Brain pericyte (primary cell): ENCODE measurements at places on chromosomes 2 and 18.

GRCh38 chr2:190180313-190181122 lies 118.0 kb upstream of the MSTN start:
- no peak for DNase-seq

- DNase-seq = no peak
These were observed 17.4 kb downstream of the CNRIP1 start for GRCh38 chr2:68302281-68302875.

DNA sequence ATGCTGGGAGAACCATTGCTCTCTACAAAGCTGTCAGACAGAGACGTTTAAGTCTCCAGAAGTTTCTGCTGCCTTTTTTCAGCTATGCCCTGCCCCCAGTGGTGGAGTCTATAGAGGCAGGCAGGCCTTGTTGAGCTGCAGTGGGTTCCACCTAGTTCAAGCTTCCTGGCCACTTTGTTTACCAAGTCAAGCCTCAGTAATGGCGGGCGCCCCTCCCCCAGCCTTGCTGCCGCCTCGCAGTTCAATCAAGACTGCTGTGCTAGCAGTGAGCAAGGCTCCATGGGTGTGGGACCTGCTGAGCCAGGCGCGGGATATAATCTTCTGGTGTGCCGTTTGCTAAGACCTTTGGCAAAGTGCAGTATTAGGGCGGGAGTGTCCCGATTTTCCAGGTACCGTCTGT lies 52.7 kb upstream of the SCYGR2 start:
- DNase-seq = no peak

DNA sequence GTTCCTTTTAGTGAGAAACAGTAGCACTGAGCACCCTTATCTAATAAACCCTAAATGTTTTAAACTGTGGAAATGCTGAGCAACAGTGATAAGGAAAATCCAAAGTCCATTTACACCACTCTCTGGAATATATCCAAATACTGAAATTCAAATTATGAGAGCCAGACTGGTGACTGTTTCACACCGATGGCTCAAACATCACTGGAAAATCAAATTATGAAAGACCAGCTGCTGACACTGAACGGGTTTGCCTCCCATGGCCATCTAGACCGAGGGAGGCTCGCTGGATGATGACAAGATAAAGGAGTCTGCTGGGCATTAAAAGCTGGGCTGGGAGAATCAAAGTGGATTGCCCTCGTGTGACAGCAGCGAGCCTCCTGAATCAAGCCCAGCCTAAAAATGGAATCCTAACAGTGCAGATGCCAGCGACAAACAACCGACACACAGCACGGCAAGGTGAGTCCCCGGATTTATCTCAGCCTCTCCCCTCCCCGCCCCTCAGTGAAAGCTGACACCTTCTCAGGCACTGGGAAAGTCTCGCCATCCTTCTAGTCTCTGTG lies 30.3 kb downstream of the SERPINE2 start:
- DNase-seq = no peak

DNA sequence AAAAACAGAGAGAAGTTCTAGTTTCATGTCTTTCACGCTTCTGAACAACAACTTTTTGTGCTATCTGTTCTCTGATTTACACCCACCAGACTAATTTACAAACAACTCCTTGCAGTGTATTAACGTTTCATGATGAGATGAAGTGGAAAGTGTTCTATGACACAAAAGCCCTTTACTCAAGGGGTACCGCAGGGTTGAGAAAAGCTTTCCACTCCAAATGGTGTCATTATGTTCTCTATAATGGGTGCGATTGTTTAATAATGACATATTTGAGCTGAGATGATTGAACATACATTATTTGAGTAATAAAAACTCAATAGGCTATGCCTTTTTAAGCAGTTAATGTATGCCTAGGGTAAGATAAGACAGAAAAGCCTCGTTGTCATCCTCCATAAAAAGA lies 76.3 kb downstream of the ACTR3 start:
- DNase-seq = no peak

GRCh38 chr2:127669056-127669455 lies 6.3 kb downstream of the LIMS2 start:
- no peak for DNase-seq

DNA sequence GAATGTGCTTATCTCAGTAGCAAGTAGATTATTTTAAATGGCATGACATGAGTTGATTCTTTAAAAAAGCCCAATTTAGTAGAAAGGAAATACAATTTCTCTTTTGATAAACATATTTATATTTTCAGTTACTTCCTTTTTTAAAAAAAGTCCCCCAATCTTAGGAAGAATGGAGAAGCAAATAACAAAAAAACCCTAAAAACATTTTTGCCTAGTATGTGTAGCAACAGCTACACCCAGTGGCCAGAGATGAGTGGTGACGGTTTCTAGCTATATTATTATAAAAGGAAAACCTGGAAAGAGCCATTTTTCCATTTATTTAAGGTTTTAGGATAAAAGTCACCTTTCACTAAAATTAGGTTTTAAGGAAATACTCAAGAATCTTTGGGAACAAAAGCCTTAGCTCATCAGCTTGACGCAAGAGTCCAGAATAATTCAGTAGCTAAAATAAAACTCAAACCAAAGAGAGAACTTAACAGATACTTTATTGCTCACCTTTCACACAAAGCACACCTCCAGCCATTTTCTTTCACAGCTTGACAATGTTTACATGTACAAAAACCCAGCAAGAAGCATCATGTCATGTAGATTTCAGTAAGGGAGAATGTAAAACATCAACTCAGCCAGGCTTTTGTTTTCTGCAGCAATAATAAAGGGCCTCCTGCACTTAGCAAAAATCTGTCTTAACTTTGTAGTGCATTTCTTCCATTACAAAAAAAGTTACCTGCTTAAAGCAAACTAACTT lies 15.7 kb downstream of the FAM98A start:
- no peak for DNase-seq

GRCh38 chr2:96495982-96496629 lies 9.1 kb downstream of the NEURL3 start:
- no peak for DNase-seq

DNA sequence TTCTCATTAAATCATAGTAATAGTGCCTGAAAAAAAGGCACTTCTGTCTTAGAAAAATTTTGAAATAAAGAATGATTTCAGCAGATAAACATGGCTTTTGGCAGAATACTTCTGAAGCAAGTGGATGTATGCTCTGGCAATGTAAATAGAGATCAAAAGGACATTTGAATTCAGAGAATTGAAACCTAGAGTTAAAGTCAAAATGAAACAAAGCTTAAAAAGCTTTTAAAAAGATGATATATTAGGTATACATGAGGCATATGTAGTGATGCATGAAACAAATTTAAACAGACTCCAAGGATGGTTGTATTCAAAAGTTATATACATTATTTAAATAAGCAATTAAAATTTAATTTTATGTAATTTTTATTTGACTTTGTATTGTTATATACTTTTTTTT lies 1344.5 kb upstream of the TMEFF2 start:
- DNase-seq = no peak

GRCh38 chr2:46230115-46230571 lies 67.1 kb upstream of the EPAS1 start:
- no peak for DNase-seq

DNA sequence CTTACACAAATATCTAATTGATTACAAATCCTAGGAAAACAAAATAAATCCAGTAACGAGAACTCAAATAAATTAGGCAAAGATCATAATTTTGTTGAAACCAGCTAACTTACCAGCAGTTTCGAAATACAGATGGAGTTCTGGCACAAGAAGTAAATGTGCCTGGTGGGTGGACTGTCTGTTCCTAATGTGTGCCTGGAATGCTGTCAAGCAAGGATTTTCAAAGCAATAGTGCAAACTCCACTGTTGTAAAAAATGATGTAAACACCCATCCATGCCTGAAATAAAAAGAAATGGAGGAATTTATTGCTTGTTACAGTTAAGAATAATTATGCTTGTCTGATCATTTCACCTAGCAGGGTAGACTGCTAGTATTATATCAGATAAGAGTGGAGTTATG lies 423.9 kb upstream of the MAP2 start:
- no peak for DNase-seq

GRCh38 chr2:79191816-79192215 lies 32.3 kb upstream of the REG3A start:
- no peak for DNase-seq

DNA sequence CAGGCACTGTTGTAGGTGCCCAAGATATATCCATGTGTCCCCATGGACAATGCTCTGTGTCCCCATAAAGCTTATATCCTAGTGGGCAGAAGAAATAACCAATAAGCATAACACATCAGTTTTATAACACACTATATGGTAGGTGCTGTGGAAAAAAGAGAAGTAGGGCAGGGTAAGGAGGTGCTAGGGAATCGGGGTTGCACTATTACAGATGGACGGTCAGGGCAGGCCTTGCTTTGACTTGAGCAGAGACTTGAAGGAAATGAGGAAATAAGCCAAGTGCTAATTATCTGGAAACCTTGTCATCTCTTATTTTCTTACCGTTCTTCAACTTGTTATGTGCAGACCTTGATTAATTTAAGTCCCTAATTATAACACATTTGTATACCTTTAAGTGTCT lies 82.0 kb downstream of the PHLPP1 start:
- no peak for DNase-seq

DNA sequence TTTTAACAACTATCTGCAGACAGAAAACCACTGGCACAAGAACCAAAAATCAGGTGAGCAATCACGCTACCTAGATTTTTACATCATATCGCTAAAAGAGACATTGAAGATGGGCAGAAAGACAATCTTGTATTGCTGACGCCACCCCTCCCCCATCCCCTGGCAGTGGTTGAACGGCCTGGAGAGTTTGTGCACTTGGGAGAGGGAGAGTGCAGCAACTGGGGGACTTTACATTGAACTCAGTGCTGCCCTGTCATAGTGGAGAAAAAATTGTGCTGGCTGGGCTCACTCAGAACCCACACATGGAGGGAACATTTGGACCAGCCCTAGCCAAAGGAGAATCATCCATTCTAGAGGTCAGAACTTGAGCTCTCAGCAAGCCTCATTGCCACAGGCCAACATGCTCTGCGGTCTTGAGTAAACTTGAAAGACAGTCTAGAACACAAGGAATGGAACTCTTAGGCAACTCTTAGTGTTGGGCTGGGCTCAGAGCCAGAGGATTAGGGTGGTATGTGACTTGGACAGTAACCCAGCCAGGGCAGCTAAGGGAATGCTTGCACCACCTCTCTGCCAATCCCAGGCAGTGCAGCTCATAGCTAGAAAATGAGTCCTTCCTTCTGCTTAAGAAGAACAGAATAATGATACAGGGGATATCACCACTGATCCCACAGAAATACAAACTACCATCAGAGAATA lies 220.0 kb upstream of the CYP26B1 start:
- no peak for DNase-seq

- no peak for DNase-seq
These were observed 641.1 kb downstream of the TMEM182 start for GRCh38 chr2:103402944-103403343.

DNA sequence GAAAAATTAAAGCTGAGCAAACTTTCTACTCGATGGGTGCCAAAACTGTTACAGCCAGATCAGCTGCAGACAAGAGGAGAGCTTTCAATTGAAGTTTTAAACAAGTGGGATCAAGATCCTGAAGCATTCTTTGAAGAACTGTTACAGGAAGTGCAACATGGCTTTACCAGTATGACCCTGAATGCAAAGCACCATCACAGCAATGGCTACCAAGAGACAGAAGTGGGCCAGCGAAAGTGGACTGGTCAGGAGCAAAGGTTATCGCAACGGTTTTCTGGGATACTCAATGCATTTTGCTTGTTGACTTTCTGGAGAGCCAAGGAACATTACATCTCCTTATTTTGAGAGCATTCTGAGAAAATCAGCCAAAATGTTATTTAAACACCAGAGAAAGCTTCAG lies 9.1 kb upstream of the SERPINB5 start:
- DNase-seq = no peak

DNA sequence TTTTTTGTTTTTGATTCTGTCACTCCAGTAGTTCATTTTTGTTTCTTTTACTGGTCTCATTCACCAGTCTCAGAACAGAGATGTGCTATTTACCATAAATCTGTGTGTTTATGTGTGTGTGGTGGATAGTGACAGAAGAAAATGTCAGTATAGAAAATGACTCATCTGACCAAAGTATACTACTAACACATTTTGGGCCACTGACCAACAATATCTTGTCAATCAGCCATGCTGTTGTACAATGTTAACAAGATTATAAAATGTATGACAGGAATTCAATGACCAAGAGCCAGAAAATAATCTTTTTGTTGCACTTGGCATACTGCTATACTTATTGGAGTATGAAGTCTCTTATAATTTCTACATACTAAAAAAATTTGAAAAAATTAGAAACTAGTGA lies 1081.4 kb upstream of the NRXN1 start:
- DNase-seq = no peak

- no peak for DNase-seq
These were observed 135.4 kb downstream of the PHLPP1 start for GRCh38 chr18:62850619-62851306.

DNA sequence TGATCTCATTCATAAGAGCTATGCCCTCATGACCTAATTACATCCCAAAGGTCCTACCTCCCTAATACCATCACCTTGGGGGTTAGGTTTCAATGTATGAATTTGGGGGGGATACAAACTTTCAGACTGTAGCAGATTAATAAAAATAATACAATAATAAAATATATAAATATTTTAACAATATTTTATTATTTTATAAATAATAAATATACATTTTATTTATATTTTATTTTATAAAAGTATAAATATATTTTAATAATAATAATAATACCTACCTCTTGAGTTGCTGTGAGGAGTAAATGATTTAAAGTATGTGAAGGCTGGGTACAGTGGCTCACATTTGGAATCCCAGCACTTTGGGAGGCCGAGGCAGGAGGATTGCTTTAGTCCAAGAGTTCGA lies 8.1 kb upstream of the SLC16A14 start:
- no peak for DNase-seq

DNA sequence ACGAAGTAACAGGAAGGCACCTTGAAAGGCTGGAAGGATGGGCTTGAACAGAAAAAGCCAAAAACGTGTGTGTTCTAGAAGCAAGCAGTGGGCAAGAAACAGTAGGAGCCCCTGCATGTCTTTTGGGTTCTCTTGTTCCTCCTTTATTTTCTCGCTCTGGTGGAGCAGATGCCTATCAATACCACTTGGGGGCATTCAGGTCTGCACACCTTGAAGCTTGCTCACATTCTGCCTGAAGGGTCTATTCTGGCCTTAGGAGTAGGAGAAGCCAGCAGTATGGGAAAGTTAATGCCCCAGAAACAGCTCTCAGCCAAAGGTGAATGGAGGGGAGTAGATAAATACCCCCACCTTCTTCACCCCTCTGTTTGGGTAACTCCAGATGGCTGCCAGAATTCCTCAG lies 204.5 kb downstream of the TXNL1 start:
- DNase-seq = no peak

- no peak for DNase-seq
These were observed 4.4 kb upstream of the SPRED2 start for GRCh38 chr2:65436824-65437221.

DNA sequence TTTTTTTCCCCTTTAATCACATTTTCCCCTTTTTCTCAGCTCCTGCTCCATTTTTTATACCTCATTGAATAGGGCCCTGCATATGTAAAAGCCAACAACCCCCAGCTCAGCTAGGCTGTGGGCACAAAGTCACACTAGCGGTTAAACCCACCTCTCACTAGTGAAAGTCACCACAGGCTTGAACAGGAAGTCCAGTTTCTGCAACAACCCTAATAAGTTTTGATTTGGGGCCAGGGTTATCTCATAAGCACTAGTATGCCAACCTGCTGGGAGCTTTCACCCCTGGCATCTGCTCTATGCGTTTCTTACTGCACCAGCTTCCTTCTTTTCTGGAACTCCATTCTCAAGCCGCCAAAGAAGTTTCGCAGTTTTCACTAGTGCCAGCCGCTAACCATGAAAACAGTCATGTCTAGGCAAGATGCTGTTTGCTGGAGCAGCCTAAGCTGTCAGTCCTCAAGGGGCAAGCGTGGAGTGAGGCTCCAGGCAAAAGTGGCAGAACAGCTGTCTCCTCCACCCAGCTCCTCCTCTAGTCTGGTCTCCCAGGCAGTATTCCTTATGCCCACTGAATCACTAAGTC lies 197.0 kb upstream of the MEIS1 start:
- DNase-seq = no peak
